ENCODE measurements at places on chromosomes 13 and 19.

GRCh38 chr19:16325161-16325527, 518 bp downstream of the KLF2 start:
- no peak for DNase-seq

DNA sequence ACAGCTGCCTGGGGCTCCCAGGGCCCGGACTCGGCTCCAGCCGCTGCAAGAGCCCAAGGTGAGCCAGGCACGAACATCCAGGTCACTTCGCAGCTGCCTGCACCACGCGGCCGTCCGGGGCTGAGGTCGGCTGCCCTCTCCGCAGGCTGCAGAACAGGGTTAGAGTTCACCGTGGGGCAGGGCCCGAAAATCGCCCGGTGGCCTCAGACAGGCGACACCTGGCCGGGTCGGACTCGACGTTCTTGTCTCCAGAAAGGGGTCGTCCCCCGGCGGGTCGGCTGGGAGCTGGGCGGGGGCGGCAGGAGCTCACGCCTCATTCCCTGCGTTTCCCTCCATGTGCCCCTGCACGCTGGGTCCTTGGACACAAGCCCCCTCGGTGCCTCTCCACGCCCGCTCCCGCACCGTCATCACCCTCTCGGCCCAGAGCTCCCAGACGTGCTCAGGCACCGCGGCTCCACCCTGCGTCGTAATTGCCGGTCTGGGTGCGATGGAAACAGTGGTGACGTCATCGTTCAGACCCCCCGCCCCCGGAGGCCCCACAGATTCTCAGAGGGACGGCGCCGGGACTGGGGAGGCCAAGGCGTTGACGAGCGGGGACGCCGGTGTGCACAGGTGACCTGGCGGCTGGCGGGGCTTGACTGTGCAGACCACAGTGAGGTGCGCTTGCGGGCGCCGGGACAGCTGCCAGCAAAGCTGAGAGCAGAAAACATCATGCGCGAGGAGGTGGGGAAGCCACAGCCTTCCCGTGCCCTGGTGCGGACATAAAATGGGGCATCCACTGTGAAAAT, 4.0 kb upstream of the GRIN3B start:
- DNase-seq = peak; percentile 85

- no peak for DNase-seq
Measured at GRCh38 chr13:106906426-106906996, 338.6 kb upstream of the ARGLU1 start.

- DNase-seq = no peak
Measured at GRCh38 chr19:6533000-6533328, 2.1 kb downstream of the TNFSF9 start.

- no peak for DNase-seq
Measured at GRCh38 chr13:93963266-93964145, 516.0 kb downstream of the DCT start.

- no peak for DNase-seq
Measured at GRCh38 chr13:74210693-74211393, 76.6 kb upstream of the KLF12 start.

DNA sequence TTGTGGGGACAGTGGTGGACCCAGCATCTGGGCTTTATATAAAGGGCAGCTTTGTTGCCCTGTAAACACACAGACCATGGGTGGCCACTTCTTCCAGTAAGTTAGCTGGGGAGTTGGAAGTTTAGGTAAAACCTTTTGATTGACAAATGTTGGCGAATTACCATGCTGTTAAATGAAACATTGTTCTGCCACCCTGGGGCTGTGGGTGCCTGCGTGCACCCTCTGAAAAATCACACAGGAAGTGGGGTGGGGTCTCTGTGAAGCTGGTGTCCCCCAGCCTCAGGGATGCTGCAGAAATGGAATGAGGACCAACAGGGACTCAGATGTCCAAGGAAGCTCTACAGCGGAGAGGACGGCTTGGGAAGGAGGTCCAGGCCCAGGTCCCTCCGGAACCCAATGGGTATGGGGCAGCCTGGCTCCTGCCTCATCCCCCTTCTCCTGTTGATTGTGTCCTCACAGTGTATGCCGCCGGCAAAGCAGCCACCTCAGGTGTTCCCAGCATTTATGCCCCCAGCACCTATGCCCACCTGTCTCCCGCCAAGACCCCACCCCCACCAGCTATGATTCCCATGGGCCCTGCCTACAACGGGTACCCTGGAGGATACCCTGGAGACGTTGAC, 2.8 kb upstream of the USF2 start:
- no peak for DNase-seq

GRCh38 chr19:47681388-47681787, 31.8 kb upstream of the EHD2 start:
- no peak for DNase-seq

GRCh38 chr19:34393629-34394028, 10.6 kb upstream of the PDCD2L start:
- no peak for DNase-seq

DNA sequence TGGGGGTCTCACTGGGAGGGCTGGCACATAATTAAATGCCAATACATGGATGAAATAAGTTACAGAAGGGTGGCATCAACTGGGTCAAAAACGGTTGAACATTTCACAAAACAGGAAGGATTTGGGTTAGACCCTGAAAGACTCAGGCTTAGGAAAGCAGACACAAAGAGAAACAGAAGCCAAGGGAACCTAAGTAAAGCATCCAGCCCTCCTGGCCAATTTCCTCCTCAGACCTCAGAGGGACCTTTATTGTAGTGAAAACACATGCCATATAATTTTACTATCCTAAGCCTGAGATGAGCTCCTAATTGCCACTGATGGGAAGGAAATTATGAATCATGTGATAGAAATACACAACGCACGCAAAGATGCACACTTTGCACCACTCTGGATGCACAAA, 12.1 kb upstream of the CEACAM3 start:
- no peak for DNase-seq

DNA sequence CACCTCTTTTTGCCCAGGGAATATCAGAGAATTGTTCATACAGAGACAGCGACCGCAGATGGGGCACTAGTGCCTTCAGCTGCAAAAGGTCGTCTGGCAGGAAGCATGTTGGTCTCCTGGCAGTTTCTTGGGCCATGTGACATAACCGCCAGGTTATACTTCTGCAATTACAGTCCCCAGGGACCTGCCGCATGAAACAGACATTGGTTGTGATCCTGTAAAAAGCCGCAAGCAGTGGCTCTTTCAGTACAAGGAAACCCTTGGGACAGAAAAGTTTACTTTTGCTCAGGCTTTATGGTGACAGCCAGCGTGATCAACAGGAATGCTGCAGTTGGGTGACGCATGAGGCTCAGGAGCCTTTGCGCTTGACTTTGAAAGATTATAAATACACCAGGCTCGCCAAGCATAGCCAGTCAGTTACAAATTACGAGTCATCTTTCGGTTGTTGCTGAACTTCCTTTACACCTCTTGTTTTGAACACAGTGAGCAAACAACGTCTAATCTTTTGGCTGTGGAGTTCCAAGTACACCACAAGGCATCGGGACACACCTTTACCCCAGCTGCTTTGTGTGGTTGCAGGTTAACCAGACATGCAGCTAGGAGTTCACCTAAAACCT, 50.5 kb upstream of the UBE2L5 start:
- DNase-seq = peak; percentile 87

GRCh38 chr13:110042253-110042950, 256.0 kb upstream of the IRS2 start:
- no peak for DNase-seq

DNA sequence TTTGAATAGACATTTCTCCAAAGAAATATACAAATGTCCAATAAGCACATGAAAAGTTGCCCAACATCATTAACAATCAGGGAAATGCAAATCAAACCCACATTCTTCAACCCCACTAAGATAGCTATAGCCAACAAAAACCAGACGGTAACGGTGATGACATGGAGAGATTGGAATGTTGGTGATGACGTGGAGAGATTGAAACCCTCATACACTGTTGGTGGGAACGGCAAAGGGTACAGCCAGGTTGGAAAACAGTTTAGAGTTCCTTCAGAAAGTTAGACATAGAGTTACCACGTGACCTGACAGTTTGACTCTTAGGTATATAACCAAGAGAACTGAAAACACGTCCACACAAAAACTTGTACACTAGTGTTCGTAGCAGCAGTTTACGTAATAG, 48.1 kb downstream of the TNFRSF19 start:
- no peak for DNase-seq

GRCh38 chr13:112962911-112963625, 5.9 kb upstream of the MCF2L start:
- no peak for DNase-seq

DNA sequence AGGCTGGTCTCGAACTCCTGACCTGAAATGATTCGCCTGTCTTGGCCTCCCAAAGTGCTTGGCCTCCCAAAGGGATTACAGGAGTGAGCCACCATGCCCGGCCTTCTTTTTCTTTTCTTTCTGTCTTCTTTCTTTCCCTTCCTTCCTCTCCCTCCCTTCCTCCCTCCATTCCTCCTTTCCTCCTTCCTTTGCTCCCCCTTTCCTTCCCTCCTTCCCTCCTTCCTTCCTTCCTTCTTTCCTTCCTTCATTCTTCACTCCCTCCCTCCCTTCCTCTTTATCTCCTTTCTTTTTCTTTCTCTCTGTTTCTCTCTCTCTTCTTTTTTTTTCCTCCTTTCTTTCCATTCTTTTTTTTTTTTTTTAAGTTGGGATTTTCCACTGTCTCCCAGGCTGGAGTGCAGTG, 12.1 kb downstream of the C3 start:
- no peak for DNase-seq

DNA sequence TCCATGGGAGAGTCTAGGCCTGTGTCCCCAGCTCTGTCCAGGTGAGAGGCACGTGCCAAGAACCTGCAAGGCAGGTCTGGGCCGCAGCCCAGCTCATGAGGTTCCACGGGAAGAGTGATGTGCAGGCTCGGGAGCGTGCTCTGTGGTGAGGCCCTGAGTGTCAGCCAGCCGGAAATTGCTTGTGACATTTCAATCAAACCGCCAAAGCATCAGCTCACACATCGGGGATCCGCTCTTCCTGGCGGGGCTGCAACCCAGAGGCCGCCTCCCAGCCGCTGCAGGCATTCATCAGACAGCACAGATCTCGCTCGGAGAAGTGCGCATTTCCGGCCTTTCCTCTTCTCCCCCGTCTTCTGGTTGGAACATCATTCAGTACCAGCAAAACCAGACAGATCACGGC, 109.3 kb downstream of the KDM4B start:
- peak; percentile 14 for DNase-seq

- DNase-seq = peak; percentile 63
Measured at GRCh38 chr19:41537789-41538188, 38.2 kb upstream of the CEACAM21 start.

GRCh38 chr19:48806818-48807589, 3.8 kb downstream of the BCAT2 start:
- peak; percentile 64 for DNase-seq

GRCh38 chr19:50341091-50341564, 12.0 kb upstream of the KCNC3 start:
- DNase-seq = no peak

- no peak for DNase-seq
Measured at GRCh38 chr13:30313311-30313710, 6.0 kb upstream of the KATNAL1 start.

Data from CD4-positive, alpha-beta T cell treated with Interleukin-4 for 1 hour (primary cell).